ENCODE measurements at places on chromosomes 4 and X.

DNA sequence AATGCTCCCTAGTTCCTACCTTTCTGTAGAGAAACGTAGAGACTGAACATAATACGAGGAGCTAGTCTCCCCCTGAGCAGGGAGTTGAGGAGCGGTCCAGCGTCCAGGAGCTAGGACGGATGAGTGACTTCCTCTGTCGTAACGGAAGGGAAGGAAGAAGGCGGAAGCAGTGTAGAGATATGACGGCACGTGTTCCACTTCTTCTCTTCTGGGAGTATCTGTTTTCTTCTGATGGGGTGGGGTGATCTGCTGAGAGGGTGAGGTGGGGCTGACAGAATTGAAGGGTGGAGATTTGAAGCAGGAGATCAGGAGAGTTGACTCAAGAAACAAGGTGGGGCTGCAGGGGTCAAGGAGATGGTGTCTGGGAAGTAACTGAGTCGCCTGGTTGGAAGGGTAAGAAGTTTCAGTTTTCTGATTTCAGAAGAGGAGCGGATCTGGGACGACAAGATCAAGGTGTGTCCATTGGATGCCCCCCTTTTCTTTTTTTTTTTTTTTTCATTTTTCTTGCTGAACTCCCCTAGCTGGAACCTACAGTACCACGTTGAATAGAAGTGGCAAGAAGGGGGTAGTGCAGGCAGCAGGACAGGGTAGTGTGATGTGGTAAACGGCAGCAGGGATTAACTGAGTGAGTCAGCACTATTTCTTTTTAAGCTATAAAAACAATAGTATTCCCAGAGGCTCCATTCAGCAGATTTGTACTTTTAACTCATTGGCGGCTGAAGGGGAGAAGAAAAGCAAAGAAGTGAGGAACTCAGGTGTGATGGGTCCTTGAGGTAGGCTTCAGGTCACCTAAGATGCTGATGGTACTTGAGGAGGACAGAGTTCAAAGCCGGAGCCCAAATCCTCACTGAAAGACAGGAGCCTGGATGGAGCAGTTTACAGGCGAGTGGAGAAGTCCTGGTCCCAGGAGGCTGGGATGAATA is 50.8 kb upstream of the SETD7 start:
- DNase-seq: no peak

GRCh38 chrX:39935411-39936064 is 162.2 kb downstream of the BCOR start:
- DNase-seq: no peak

- DNase-seq: no peak
These were observed 119.3 kb downstream of the LDB2 start for GRCh38 chr4:16779028-16779675.

GRCh38 chrX:132909643-132910042 is 48.8 kb downstream of the HS6ST2 start:
- DNase-seq: no peak

GRCh38 chrX:12439416-12439815 is 301.1 kb downstream of the FRMPD4 start:
- DNase-seq: no peak

DNA sequence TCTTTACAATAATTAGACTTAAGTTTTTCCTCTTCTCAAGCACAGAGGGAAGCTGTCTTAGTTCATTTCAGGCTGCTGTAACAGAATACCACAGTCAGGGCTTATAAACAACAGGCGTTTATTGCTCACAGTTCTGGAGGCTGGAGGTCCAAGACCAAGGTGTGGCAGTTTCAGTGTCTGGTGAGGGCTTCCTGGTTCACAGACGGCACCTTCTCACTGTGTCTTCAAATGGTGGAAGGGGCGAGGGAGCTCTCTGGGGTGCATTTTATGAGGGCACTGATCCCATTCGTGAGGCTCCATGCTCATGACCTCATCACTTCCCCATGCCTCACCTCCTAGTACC is 115.7 kb upstream of the MXRA5 start:
- DNase-seq: no peak

DNA sequence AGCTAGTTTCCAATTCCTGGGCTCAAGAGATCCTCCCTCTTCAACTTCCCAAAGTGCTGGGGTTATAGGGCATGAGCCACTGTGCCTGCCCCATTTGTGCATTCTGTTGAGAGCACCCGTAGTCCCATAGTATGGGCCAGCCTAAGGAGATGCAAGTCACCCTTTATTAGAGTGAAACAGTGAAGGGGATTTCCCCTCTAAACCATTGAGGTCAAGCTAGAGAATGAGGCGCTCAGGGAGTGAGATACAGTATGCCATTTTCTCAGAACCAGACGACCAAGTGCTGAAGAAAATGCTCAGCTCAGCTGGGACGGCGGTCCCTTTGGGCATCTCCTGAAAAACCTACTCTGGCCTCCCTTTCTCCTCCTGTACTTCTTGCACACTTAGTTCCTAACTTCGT is 18.7 kb downstream of the RNF4 start:
- DNase-seq: no peak

DNA sequence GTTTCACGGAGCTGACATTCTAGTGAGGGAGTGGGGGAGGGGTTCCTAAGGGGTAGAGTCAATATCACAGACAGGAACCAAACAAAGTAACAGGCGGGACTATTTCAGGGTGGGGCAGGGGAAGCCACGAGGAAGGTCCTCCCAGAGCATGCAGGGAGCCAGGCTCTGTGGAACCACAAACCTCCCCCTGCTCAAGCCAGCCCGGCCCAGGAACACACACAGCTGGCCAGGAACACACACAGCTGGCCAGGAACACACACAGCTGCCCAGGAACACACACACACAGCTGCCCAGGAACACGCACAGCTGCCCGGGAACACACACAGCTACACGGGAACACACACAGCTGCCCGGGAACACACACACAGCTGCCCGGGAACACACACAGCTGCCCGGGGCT is 24.8 kb downstream of the EVC2 start:
- DNase-seq: no peak

DNA sequence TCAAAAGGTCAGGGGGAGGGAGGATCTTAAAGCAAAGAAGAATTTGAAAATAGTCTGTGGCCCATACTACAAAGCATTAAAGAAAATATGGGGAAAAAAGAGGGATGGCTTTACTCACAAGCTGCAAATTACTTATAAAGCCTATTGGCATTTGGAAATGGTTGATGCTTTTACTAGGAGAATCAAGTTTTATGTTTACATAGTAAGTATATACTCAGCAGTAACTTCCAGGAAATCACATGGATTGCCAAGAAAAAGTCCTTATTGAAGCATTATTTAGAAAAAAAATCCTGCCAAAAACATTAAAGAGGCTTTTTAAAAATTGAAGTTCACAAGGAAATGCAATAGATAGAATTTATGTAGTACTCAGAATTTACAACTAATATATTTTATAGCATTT is 8.4 kb upstream of the SH3RF1 start:
- no peak for DNase-seq

Measured in right renal pelvis (tissue), 4 donors.